ENCODE measurements at places on chromosomes 7 and 10.

DNA sequence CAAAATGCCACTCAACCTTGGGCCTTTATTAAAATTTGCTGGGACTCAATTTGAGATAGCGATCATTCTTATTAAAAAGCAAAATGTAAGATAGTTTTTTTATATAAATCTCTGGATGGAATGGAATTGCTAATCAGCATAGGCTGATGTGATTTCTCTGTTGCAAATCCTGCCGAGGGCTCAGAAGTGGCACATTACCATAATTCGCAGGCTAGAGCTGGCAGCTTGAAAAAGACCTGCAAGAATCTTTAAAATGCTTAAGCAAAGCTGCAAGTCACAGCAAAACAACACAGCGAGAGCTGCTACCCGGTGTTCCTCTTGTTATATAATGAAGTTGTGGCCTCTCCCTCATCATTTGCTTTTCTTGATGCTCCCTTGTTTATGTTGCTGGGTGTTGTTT, 448.1 kb downstream of the GATA3 start:
- no peak for DNase-seq

GRCh38 chr10:58465629-58466028, 47.0 kb upstream of the BICC1 start:
- DNase-seq, result no peak

DNA sequence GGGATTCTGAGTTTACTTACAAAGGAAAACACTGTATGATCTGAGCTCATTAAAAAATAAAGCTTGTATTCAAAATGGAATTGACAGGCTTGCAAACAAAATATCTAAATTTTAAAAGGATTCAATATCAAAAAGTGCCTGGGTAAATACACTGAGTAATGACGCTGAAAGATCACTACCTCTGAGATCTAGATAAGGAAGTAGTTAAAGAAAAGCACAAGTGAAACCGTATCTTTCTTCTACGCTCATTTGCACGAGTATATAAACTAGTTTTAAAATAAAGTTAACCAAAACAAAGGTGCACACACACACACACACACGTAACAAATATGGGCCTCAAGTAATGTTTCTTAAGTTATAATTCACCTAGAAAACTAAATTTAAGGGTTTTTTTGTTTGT, 93.4 kb downstream of the SNX13 start:
- DNase-seq, result no peak

- DNase-seq, result no peak
These were observed 121.8 kb upstream of the C1QL3 start for GRCh38 chr10:16643502-16643901.

- no peak for DNase-seq
These were observed 10.6 kb upstream of the GARIN1A start for GRCh38 chr7:128661446-128661845.

DNA sequence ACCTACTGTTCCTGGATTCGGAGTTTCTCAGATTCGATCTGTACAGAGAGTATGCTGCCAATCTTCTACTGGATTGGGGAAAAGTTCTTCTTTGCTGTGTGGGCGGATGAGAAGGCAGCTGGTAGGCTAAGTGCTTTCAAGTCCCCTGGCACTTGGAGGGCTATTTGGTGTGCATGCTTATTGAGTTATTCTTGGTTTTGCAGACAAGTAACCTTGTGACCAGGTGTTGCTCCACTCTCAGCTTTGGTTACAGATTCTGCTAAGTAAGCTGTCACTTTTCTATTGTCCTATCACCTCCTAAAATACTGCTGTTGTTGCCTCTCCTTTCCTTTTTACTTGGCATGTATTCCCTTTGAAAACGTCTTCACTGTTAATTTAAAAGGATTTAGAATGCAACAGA, 1375.1 kb upstream of the LRRTM3 start:
- no peak for DNase-seq

GRCh38 chr7:134709197-134709596, 62.5 kb downstream of the BPGM start:
- no peak for DNase-seq

DNA sequence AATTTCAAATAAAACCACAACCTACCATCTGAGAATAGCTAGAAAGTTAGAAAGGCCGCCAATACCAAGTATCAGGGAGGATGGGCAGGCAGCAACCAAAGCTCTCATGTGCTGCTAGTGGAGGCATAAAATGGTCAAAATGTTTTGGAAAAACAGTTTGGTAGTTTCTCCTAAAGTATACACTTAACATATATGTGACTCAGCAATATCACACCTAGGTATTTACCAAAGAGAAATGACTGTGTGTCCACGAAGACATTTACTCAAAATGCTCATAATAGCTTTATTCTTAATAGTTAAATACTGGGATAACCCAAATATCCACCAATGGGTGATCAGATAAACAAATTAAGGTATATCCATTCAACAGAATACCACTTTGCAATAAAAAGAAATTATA, 14.3 kb downstream of the RHEB start:
- no peak for DNase-seq

DNA sequence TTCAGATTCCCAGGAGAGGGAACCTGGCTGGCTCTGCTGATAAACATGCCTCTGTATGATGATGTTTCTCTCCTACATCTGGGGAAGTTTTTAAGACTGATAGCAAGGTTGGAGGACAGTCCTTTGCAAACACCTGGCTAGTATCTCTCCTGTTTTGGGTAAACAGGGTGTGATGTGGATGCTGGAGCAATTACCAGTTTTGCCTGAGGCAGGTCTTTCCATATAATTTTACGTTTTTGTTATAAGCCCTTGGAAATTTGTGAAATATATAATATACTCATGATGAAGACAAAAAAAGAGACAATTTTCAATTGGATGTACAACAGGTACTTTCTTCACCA, 138.6 kb downstream of the ADAM22 start:
- no peak for DNase-seq

GRCh38 chr7:32241636-32242035, 171.4 kb upstream of the PDE1C start:
- no peak for DNase-seq

DNA sequence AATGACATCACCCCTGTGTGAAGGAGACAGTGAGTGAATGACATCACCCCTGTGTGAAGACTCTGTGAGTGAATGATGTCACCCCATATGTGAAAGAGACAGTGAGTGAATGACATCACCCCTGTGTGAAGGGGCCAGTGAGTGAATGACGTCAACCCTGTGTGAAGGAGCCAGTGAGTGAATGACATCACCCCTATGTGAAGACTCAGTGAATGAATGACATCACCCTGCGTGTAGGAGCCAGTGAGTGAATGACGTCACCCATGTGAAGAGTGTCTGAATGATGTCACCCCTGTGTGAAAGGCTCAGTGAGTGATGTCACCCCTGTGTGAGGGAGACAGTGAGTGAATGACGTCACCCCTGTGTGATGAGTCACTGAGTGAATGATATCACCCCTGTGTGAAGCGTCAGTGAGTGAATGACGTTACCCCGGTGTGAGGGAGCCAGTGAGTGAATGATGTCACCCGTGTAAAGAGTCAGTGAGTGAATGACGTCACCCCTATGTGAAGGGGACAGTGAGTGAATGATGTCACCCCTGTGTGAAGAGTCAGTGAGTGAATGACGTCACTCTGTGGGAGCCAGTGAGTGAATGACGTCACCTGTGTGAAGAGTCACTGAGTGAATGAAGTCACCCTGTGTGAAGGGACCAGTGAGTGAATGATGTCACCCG, 478.1 kb downstream of the PTPRN2 start:
- no peak for DNase-seq

All from colonic mucosa (tissue), 4 donors.